Activated effector memory CD4-positive, alpha-beta T cell treated with anti-CD3 and anti-CD28 coated beads, Interleukin-2, amount 50 U/mL, for 16 hours (primary cell): ENCODE measurements at places on chromosomes 12 and 14.

GRCh38 chr12:15648558-15648957 lies 140.6 kb downstream of the EPS8 start:
- no peak for DNase-seq

DNA sequence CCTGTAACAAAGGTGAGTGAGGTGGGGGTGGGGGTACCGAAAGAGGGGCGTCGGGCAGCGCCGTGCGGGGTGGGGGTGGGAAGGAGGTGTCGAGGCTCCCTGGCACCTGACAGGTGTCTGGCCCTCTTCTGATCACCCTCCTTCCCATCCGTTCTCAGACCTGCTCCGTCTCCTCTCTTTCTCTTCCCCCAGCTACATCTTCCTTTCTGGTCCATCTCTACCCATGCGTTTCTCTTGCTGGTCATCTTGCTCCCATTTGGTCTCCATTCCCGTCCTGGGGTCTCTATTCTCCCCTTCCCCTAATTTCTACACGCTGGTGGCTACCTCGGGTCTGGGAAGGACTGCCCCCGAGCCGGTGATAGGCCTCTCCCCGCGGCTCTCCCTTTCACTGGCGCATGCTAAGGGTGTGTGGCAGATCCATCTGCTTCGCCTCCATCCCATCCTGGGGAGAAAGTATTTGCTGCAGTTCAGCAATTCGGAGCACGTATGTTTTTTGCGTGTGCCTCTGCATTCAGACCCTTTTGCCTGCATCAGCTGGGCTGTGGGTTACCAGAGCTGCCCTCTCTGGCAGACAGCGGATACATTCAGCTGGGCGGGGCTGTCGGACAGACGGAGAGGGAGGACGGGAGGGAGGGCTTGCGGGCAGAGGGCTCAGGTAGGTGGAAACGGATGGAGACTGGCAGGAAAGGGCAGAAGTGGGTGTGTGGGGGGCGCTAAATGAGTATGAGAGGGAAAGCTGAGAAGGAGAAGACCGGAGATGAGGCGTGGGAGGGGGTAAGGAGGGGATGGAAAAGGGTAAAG lies 730 bp downstream of the CLSTN3 start:
- peak; percentile 84 for DNase-seq

DNA sequence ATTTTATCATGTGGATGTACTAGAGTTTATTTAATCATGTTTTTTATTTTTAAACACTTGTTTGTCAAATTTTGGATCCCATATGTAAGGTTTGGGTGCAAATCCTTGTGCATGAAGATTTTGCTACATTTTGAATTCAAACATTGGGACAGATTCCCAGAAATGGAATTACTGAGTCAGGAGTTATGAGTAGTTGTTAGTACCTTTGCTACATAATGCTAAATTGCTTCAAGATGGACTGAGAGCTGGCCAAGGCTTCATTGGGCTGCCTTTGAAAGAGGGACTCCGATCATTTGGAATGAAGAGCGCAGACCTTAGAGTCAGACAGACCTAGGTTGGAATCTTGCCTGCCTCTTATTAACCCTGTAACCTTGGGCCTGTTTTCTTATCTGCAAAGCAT lies 154.9 kb upstream of the PWP1 start:
- DNase-seq: no peak

- DNase-seq: peak; percentile 46
Measured at GRCh38 chr12:2396448-2396871, 343.7 kb downstream of the CACNA1C start.

- DNase-seq: no peak
Measured at GRCh38 chr12:51661836-51662235, 70.8 kb downstream of the SCN8A start.

DNA sequence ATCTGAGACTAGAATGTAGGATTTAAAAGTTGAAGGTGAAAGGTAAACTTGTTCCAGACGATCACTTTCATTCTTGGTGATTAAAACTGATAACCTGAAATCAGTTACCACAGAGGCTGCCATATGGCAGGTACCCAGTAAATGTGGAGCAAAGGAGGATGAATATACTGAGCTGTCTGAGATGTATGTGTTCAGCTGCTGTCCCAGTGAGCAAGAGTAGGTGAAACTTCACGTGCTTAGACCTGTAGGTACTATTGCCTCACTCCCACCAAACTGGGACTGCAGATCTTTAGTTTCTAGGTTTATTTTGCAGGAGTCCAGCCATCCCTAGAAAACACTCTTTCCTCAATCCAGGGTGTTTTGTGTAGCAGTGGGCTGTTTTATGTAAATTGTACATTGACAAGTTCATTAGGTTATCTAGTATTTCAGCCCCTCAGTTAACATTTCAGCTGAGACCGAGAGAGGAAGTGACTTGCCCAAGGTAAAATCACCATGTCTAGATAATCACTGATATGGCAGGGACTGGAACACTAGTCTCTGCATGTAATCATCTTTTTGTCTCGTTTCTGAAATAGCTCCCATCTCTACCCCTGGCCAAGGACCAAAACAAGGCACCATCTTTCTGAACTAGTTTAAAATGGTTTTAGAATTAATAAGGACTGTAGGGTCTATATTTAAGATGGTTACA lies 62.7 kb downstream of the ATG14 start:
- DNase-seq: no peak

GRCh38 chr14:63893701-63894458 lies 41.1 kb downstream of the SYNE2 start:
- no peak for DNase-seq

GRCh38 chr14:99604766-99605298 lies 825 bp upstream of the CCDC85C start:
- DNase-seq: no peak

DNA sequence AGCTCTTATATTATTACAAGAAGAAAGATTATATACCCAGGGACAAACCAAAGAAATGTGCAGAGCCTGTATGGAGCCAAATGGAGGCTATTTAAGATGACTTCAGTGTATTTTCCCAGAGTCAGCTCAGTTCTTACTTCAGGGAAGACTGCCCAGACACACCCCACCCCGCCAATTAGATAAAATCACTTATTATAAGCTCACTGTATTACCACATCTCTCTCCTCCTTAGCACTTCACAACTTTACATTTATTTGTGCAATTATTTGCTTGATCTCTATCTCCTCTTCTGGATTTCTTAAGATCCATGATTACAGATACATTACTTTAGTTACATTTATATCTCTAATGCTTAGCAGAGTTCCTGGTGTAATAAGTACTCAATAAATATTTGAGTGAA lies 24.7 kb upstream of the WDR89 start:
- no peak for DNase-seq

DNA sequence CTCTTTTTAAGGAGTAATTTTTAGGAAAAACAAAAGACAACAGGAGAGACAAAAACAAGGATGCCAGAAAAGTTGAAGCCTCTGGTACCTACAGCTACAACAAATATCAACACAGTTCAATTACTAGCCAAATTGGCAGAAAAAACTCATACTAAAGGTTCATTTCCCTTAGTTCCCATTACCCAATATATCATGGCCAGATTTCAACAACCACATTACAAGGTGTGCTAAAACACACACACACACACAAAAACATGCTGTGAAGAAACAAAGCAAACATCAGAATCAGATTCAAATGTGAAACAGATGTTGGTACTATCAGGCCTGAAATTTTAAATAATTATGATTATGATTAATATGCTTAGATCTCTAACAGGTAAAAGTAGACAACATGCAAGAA lies 272.7 kb upstream of the CLEC14A start:
- DNase-seq: no peak

GRCh38 chr12:104701756-104702155 lies 245.0 kb downstream of the CHST11 start:
- DNase-seq: peak; percentile 39

- DNase-seq: no peak
Measured at GRCh38 chr12:30417697-30418231, 277.9 kb downstream of the IPO8 start.

DNA sequence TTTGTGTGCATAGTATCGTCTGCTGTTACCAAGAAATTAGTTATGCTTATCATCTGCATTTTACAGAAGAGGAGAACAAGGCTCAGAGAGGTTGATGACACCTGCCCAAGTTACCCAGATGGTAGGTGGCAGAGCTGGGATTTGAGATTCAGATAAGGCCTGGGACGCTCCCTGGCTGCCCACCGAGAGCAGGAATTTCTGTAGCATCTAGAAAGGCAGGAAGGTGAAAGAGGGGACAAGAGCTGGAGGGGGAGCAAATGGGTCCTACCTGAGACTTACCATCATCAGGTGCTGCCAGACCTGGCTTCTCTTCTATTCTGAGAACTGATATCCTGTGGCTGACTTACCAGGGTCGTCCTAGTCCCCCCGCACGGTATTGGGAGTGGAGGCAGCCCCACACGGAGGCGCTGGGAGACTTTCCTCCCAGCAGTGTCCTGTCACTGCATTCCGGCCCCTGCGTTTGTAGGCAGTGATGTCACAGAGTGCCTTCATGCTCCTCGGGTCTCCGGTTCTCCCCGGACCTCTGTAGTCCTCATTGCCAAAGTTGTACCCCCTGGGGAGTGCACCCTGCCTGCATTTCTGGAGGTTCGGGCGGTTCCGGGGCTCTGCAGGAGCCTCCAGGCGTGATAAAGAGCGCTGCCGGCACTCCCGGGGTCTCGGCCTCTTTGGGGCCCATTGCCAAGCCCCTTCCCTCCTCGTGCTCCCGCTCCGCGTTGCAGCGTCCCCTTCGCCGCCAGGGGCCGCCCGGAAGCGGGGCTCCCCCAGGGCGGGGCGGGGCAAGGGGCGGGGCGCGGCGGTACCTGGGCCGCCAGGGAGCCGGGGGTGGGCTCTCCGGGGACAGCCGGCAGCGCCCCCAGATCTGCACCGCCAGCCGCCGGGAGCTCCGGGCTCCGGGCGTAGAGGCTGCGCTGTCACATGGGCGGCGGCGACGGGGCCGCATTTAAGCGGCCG lies at the start of gene CABP1:
TSS of gene CABP1 (plus strand) at position 856 of the 951 bp plus-strand sequence. CDS start at position 916, 60 bp downstream.
- peak; percentile 88 for DNase-seq

- no peak for DNase-seq
Measured at GRCh38 chr12:64030155-64030554, 185.7 kb downstream of the SRGAP1 start.

GRCh38 chr12:98418357-98419075 lies 96.9 kb upstream of the TMPO start:
- no peak for DNase-seq

DNA sequence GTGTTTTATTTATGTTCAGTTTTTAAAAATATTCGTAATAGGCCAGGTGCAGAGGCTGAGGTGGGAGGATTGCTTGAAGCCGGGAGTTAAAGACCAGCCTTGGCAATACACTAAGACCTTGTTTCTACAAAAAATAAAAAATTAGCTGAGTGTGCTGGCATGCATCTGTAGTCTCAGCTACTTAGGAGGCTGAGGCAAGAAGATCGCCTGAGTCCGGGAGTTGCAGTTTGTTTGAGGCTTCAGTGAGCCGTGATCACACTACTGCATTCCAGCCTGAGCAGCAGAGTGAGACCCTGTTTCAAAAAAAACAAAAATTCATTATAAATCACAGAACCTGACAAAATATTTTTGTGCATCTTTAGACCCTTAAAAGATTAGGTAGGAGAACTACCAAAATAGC lies 240.1 kb upstream of the ARHGAP5 start:
- no peak for DNase-seq

- no peak for DNase-seq
Measured at GRCh38 chr12:29354954-29355353, 26.0 kb downstream of the ERGIC2 start.

GRCh38 chr12:107593713-107594381 lies 91.8 kb upstream of the PWP1 start:
- no peak for DNase-seq

DNA sequence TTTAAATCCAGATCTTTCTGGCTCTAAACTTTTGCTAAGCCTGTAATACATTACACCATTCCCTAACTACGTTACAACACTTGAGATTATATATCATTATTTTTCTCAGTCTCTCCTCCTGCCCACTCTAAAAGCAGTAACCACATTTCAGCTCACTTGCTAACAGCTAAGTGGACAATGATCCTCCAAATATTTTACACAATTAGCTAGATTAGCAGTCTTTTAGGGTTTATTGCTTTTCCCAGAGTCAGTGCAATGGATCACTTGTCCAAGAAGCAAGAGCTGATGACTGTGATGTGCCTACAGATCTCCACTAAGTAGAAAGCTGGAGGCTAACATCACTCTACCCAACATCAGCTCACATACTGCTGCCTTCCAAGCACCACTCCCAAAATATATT lies 17.6 kb downstream of the CPNE8 start:
- DNase-seq: no peak

DNA sequence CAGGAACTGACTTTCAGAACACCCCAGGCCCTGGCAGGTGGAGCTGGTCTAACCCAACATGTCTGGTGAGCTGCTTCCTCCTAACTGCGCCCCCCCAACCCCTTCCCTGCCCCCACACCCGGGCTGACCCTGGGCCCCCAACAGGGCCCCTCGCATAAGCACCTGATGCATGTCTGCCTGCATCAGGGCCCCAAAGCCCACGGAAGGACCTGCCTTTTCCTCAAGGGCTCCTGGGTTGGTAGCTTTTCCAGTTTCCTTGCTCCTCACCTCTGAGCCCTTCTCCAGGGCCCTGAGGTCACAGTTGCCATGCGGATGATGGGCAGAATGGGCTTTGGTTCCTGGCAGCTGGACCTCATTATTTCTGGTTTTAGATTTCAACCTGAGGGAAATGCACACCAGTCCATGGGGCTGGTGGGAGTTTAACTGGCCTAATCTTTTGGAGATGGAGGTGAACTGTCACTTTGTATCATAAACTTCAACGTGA lies 18.5 kb downstream of the TESC start:
- no peak for DNase-seq

GRCh38 chr12:25615119-25615518 lies 62.0 kb upstream of the LMNTD1 start:
- DNase-seq: no peak

DNA sequence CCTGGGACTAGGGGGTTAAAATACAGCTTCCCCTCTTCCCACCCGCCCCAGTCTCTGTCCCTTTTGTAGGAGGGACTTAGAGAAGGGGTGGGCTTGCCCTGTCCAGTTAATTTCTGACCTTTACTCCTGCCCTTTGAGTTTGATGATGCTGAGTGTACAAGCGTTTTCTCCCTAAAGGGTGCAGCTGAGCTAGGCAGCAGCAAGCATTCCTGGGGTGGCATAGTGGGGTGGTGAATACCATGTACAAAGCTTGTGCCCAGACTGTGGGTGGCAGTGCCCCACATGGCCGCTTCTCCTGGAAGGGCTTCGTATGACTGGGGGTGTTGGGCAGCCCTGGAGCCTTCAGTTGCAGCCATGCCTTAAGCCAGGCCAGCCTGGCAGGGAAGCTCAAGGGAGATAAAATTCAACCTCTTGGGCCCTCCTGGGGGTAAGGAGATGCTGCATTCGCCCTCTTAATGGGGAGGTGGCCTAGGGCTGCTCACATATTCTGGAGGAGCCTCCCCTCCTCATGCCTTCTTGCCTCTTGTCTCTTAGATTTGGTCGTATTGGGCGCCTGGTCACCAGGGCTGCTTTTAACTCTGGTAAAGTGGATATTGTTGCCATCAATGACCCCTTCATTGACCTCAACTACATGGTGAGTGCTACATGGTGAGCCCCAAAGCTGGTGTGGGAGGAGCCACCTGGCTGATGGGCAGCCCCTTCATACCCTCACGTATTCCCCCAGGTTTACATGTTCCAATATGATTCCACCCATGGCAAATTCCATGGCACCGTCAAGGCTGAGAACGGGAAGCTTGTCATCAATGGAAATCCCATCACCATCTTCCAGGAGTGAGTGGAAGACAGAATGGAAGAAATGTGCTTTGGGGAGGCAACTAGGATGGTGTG lies 1.9 kb downstream of the GAPDH start:
- DNase-seq: no peak
